ENCODE measurements at places on chromosomes 3 and 15.

DNA sequence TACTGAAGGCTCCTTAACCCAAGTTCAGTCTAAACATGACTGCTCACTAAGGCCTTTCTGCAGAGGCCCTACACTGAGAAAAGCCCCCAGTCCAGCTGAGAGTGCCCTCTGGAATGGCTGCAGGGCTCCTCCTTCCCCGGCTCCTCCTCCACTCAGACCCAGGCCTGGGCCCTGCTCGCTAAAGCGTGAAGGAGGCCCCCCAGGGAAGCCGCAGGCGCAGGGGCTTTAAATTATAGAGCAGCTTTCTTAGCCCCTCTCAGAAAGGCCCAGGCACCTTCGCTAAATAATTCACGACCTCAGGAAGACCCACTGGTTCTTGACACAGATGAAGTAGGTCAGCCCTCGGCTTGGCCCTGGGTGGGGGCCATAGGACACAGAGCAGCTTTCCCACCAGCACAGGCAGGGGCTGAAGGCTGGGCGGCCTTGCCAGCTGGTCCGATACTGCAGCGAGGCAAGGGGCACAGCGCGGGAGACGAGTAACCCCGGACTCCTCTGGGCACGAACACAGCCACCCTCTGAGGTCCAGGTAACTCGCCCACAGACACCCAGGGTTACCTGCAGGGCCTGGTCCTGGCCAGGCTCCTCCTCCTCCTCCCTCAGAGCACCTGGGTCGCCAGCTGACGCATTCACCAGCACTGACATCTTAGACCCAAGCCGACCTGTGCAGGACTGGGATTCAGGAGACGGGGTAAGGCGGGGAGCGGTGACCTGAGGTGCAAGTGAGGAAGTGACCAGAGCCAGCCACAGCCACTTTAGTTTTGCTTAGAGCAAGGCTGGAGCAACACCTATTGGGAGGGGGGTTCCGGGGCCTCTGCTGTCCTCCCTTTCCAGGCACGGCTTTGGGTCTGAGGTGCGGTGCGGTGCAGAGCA is 36.9 kb downstream of the RBPMS2 start:
- DNase-seq: no peak

DNA sequence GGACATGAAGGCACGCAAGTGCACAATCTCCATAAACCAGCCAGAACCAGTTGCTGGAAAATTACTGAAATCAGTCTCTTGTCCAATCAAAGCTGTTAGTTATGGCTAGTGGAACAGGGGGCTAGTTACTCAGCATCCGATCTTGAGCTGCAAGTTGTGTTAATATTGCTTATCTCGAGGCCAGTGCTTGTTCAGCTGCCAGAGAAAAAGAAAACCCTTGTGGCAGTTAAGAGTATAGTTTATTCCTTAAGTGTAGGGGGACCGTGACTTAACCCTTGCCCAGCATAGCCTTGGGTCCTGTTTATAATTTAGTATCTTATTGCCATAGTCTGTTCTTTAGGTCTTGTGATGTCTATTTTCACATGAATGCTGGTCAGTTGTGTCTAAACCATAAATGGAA is 268.5 kb downstream of the CD47 start:
- no peak for DNase-seq

DNA sequence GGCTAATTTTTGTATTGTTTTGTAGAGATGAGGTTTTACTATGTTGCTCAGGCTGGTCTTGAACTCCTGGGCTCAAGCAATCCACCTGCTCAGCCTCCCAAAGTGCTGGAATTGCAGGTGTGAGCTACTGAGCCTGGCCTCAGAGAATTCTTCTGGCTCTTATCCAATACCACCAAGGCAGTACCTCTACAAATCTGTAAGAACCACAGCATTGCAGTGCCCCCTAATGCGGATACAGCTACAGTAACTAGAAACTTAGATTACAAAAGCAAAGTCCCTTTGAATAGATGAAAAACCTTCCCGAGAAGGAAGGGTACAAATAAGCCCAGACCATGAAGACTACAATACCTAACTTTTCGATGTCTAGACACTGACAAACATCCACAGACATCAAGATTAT is 107.9 kb upstream of the DPPA4 start:
- no peak for DNase-seq

- DNase-seq: no peak
These were observed 15.4 kb downstream of the DPH3 start for GRCh38 chr3:16249336-16249735.

DNA sequence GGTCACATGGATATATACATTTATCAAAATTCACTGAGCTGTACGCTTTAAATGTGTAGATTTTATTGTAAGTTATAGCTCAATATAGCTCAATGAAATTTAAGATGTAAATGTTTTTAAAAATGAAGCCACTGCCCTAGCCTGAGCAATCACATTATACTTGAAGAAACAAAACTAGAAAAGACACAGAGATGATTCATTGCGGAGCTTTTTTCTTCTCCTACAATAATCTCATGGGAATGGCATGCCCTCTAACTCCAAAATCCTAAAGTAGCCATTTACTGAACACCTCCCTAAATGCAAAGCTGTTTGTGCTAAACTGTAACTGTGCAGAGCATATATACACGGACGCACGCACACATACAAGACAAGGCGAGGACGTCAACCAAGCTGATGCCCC is 84.2 kb downstream of the MYO9A start:
- DNase-seq: no peak

DNA sequence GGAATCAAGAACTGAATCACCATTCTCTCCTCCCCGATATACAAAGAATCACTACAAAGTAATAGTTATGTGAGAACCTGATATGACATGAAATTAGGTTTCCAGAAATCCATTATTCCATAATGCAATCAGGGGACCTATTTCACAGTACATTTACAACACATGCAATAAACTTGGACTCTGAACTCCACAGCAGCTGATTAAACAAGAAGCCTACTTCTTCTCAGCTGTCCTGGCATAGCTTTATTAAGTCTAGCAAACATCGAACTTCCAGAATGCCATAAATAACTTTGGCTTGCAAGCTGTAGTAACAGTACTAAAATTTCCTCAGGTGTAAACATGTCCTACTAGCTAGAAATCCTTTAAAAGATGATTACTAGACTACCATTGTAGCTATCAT is 17.8 kb downstream of the PDCD10 start:
- no peak for DNase-seq

- no peak for DNase-seq
These were observed 68.7 kb upstream of the ACP3 start for GRCh38 chr3:132248490-132248889.
